ENCODE measurements at places on chromosomes 1 and 21. TPM values are rescaled to one million over a fixed set of nuclear protein-coding genes. Genes with fewer than 3 reads are reported as not detected.

TACSTD2 gene
- 8.1 TPM for total RNA-seq

DNA sequence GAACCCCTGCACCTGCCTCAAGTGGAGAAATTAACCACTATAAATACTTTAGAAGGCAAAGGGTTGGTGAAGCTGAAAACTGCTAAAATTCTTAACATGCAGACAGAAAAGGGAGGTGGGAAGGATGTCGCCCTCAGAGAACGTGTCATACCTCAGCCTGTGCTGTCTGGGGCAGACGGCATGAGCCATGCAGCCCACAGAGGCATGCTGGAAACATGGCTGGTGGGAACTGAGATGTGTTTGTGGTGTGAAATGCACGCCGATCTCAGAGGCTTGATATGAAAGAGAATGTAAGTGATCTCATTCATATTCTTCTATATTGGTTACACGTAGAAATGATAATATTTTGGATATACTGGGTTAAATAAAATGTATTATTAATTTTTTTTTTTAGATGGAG lies 16.3 kb downstream of the AGPAT3 start:
- DNase-seq, result no peak

DNA sequence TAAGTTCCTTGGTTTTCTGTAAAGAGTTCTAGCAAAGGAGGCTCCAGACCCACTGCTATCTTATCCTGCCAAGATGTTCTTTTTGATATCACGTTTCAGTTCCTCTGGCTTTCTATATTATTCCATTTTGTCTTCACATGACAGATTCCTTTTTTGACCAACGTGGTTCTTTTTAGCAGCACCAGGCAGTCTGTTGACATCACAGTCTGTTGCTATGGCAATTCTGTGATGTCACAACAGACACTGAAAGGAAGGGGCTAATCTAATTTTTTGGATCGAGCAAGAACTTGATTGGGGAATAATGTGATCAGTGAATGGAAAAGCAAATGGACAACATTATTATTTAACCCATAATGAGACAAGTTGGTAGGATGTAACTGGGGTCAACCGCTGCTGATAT lies 64.5 kb upstream of the GOLT1A start:
- DNase-seq, result no peak

GRCh38 chr1:156676114-156676819 lies 940 bp downstream of the NES start:
- DNase-seq, result no peak

DNA sequence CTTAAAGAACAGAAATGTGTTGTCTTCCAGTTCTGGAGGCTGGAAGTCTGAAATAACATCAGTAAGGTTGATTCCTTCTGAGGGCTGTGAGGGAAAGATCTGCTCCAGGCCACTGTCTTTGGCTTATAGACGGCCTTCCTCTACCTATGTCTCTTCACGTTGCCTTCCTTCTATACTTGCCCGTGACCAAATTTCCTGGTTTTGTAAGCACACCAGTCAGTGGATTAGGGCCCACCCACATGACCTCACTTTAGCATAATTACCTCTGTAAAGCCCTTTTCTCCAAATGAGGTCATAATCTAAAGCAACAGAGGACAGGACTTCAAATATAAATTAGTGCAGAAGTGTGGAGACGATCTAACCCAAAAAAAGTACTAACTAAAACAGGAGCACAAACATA lies 231.6 kb downstream of the NRIP1 start:
- DNase-seq, result no peak

DNA sequence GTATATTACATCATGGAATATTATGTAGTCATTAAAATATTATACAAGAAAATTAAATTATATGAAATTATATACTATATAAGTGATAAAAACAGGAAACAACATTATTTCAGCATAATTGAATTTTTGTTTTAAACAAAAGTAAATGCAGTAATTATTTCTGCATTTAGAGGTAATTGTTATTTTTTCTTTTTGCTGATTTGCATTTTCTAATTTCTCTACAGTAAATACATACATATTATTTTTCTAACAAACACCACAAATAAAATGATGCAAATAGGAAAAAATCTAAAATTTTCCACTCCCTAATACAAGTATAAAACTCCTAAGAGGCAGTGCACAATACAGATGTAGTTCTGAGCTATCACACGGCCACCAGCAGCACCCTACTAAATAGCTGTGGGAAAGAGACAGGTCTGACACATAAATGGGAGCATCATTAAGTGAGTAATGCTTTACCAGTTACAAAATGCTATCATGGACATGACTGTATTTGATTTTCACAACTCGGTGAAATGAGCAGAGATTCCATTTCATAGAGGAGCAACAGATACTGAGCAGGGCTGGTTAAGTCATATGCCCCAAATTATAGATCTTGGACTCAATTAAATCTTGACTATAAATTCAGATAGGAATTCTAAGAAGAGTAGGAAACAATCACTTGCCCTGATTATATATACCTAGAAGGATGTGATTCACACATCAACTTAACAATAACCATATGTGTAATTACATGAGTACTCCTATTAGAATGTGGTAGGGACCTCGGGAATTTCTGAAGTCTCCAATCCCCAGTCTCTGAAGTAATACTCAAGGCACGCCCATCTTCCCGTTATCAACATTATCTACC lies 49.0 kb downstream of the NRIP1 start:
- DNase-seq, result no peak

GRCh38 chr21:20631633-20632032 lies 366.6 kb upstream of the NCAM2 start:
- DNase-seq, result no peak

DNA sequence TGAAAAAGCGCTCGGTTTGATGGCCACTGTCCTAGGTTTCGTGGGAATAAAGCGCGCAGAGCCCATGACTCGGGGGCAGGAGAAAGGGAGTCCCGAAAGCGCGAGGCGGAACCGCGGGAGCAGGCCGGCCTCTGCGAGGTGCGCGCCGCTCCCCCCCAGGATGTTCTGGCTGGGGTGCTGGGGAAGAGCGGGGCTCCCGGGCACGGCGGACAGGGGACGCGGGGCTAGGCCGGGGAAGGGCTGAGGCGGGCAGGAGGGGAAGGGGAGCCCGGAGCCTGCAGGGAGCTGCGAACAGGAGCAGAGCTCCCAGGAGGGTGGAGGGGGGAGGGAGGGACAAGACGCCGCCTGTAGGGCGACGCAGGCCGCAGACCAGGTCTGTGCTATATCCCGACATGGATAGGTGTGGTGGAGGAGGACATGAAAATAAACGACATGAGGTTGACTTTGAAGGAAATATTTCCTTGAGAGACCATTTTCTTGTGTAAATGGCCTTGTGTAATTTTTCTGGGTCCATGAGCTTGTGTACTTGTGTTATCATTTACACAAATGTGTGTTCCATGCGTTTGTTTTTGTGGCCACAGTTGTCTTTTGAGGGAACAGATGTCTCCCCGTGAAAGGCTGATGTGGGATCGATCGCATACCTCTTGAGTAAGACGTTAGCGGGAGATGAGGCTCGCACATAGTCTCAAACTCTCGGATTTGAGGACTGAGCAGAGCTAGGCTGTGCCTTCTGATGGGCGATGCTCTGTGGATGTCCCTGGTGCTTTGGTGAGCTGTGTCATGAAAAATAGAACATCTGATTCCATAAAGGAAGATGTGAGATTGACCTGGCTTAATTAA lies 1.3 kb downstream of the PCNT start:
- no peak for DNase-seq
